ENCODE measurements at places on chromosomes 11 and 22.

DNA sequence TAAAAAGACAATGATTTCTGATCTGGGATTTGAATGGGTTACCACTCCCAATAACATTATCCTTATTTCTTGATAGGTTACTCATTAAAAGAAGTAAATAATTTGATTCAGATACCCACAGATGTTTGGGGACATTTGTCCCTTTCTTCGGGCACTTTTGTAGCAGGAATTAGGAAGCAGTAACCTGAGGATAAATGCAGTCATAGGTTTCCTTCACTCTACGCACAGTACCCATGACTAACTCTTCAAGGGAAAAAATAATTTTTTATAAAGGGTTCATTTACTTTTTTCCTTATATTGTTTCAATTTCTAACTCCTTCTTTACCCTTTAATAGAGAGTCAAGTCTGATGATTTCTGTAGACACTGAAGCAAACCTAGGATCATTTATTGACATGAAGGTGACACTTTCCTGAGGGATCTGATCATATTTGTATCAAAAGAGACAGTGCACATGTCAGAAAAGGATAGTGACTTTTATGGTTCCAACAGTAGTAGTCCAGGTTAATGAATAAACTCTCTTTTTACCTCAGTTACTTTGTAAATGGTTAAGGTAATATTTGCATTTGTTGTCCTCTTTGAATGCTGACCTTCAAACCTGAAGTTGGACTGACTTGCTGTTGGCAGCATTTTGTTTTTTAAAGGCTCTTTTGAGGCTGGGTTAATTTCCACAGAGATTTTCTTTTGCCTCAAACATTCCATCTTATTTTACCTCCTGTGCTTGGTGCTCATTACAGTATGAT lies 1072.0 kb downstream of the LRRC4C start:
- no peak for DNase-seq

GRCh38 chr11:27041141-27041899 lies 705 bp downstream of the BBOX1 start:
- DNase-seq, result no peak

GRCh38 chr11:27470166-27470565 lies 2.4 kb downstream of the LGR4 start:
- no peak for DNase-seq

GRCh38 chr11:64854534-64855502 lies 10.4 kb upstream of the CDC42BPG start:
- DNase-seq, result no peak

DNA sequence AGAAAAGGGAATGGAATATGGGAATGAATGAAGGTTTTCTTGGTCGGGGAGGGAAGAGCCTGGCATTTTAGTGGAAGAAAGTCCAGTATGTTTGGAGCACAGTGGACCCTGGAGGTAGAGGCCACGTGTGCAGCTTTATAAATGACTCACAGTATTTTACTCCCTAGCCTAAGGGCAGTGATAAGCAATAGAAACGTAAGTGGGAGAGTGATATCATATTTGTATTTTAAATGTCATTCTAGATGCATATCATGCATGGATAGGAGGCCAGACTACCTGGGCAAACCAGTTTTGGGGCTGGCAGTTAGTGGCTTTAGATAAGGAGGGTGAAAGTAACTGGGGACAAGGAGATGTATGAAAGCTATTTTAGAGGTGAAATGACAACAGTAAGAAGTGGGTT lies 174.1 kb downstream of the ARHGAP42 start:
- no peak for DNase-seq

GRCh38 chr11:67295846-67296245 lies 6.7 kb downstream of the ANKRD13D start:
- DNase-seq, result no peak

DNA sequence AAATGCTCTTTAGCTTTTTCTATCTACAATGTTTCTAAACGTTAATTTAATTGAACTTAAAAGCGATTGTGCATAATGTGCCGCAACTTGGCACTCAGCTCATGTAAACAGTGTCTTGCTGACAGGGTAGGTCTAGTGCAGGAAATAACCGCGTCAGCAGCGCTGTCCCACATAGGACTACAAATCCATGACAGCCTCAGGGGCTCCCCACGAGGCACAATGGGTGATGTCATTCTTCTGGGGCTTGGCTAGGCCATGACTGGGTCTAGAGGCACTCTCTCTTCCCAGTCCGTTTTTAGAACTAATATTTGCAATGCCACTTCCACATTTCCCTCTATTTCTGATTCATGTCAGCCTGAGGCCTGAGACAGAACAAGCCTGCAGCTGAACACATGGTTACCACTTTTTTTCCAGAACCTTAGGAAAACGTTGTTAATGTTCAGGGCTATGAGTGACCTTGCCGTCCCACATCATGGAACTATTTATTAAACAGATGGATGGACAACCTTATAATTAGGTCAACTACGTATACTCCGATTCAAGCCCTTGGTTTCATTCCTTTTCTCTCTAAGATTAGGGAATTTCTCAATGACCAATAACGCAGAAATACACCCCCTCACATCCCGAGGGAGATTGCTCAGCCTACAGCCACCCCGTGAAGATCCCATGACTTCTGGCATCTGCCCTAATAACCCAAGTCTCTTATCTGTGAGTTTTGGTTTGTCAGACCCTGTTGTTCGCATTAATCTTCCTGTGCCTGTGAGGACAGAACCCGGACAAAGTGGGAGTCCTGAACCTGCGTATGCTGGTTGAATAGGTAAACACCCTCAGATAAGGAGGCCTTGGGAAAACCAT lies 19.4 kb upstream of the SNX32 start:
- no peak for DNase-seq

GRCh38 chr22:45488764-45489370 lies 13.8 kb upstream of the FBLN1 start:
- no peak for DNase-seq

DNA sequence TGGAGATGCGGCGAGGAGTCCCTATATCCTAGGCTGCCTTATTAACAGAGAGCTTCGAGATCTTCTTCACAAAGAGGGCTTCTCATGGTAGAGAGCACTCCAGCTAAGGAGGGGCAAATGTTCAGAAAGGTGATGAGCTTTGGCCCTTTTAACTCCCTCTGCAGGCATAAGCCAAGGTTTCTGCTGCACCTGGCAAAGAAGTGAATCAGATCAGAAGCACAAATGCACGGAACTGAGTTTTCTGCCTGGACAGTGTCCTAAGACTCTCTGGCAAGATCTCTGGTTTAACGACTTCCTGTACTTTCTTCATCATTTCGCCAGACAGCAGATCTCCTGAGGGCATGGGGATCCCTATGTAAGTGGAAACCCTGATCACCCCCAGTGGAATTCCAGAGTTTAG lies 37.2 kb downstream of the POU2AF3 start:
- DNase-seq, result no peak

DNA sequence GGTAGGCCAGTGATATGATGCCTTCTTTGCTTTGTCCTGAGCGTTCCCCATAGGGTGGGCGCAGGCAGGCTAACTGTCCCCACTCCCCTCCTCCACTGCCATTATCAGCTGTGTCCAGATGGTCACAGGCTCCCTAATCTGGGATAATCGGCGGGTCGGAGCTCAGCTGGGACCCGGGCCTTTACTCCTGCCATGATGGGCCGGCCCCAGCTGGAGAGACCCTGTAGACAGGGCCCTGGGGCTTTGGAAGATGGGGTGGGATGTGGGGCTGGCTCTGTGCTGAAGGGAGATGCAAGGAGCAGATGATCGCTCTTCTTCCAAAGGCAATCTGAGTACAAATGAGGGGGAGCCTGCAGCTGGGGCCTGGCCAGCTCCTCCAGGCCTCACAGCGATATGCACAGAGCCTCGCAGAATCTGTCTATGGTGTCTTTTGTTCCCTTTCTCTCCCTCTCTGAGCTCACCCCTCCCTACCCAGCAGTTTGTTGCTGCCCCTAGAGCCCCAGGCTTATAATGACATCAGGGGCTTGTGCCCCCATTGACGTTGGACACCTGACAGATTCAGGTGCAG lies 11.9 kb downstream of the KLHL35 start:
- DNase-seq, result no peak

DNA sequence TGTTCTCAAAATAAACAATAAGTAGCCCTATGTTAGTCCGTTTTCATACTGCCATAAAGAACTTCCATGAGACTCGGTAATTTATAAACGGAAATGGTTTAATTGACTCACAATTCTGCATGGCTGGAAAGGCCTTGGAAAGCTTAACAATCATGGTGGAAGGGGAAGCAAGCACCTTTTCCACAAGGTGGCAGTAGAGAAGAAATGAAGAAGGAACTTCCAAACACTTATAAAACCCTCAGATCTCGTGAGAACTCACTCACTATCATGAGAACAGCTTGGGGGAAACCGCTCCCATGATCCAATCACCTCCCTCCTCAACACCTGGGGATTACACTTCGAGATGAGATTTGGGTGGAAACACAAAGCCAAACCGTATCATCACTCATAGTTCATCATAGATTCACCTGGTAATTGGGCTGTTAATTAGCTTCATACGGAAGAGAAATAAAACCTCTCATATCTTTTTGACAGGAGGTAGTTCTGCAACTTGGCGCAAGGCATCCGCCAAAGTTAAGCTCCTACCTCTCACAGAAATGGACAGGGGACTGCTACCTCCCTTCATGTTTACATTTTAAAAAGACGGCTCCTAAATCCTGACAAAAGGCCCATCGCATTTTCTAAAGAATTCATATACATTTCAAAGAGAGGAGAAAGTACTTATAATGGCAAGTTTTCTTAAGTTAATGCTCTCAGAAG lies 49.0 kb downstream of the MUC15 start:
- DNase-seq, result no peak

DNA sequence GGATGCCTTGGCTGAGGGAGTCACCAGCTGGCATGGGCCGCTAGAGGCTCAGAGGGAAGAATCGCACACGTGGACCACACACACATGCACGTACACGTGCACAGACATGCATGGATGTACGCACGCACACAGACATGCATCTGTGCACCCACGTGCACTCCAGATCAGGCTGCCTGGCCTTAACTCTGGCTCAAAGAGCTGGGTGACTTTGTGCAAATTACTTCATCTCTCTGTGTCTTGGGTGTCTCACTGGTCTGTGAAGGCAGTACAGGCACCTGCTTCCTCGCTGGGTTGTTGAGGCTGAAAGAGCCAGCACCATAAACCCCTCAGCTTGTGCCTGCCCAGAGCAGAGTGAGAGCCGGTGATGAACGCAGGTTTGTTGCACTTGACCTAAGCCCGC lies 28.7 kb downstream of the TMPRSS6 start:
- no peak for DNase-seq

- DNase-seq, result no peak
These were observed 90.6 kb downstream of the MPPED1 start for GRCh38 chr22:43502306-43502874.

- no peak for DNase-seq
These were observed 7.0 kb upstream of the GAB2 start for GRCh38 chr11:78424334-78425270.

DNA sequence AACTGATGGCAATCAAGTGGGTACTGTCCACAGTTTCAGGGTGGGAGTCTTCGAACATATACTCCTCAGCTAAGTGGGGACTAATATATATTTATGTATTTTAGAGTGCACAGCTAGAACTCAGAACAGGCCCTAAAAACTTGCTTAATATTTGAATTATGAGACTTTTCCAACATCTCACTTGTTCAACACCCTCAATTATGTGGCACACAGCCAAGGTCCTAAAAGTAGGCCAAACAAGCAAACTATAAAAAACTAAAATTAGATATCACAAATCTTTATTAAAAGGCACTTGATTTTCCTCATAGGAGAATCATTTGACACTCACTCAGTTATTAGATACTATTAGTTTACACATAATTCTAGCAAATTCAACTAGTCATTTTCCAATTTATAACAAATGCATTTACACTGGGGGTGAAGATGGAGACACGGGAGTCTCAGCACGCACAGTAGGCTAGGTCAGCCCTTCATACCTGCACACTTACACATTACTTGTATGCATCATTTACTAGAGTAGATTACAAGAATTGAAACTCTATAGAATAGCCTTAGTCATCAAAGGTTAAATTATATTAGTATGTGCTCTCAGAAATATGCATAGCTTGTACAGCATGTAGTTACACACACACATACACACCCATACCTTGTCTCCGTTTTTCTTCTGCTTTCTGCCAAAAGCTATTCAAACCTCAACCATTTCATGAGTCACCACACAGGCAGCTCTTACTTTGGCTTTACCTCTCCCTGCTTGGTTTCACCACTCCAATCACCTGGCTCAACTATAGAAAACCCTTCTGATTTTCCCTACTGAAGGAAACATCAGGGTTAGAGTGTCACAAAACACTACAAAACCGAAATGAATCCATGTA lies 171.5 kb downstream of the SBF2 start:
- no peak for DNase-seq

- DNase-seq, result no peak
These were observed 335 bp downstream of the TMEM138 start for GRCh38 chr11:61362542-61362875.

DNA sequence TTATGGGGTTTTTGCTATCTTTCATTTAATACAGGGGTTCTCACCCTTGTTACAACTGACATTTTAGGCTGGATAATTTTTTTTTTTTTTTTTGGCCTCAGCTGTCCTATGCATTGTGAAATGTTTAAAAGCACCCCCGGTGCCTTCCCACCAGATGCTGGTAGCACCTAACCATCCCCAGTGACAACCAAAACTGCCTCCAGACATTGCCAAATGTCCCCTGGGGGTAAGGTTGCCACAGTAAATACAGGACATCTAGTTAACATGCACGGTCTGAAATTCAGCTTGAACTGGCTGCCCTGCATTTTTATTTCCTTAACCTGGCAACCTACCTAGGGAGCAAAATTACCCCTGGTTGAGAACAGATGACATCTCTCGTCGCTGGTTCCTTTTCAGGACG lies 72.4 kb downstream of the CYTH4 start:
- DNase-seq, result no peak

DNA sequence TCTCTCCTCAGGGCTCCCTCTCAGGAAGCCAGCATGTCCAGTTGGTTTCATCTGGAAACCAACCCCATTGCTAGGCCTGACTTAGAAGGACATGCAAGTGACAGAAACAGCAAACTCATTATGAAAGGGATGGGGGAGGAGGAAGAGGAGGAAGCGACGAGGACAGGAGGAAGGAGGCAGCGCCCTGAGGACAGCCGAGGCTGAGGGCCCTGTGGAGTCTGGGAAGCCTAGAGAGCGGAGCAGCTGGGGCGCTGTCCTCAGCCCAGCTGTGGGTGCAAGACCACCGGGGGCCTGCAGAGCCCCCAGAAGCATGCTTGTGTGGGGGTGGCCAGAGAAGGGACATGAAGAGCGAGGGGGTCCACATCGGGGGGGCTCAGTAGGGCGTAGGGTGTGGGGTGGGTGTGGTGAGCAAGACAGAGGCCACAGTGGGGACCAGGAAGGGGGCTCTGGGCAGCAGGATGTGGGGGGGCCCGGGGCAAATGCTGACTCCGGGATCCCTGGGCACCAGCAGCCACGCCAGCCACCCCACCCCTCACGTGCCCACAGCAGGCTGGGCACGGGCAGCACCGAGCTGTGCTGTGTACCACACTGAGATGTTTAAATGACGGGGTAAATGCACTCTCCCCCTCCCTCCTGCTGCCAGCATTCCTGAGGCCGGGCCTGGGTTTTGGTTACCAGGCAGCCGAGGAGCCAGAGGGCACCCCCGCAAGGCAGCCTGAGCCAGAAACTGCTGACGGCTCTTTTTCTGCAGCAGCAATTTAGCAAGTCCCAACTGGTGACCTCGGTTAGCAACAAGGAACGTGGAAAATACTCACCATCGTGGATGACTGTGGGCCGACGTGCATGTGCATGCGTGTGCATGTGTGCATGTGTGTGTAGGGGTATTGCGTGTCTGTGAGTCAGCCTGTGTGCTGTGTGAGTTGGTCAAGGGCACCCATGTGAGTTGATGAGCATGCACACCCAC lies 82.7 kb upstream of the LINC01488 start:
- DNase-seq, result no peak

GRCh38 chr22:46984751-46985506 lies 222.5 kb downstream of the TBC1D22A start:
- no peak for DNase-seq

GRCh38 chr22:35544827-35545226 lies 4.2 kb downstream of the RASD2 start:
- no peak for DNase-seq

All from NCI-H510A (cell line).